HCT116 (cell line): ENCODE measurements at places on chromosomes 4 and X. TPM values are rescaled to one million over a fixed set of nuclear protein-coding genes. Genes with fewer than 3 reads are reported as not detected.

The TCEAL9 gene
- 28.8 TPM for total RNA-seq

The PLAC8 gene
- total RNA-seq = 0.61 TPM

The HS3ST1 gene
- 134 TPM for total RNA-seq

DNA sequence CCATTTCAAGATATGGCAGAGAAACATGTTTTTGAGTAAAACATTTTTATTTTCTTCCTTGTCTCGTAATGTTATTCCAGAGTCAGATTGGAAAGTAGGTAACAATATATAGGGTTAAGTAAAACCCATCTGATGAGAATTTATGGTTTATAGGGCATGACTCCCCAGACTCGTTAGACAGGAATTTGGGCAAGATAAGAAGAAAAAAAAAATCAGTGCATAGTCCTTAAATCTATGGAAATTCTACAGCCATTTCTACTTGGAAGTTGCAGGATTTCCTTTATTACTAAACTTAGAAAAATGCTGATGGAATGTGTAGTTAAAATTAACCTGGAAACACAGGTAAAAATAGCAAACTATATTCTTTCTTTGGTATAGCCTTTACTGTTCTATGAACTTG lies 366.1 kb upstream of the MAGEB16 start:
- H3K4me3 ChIP-seq = no peak overlapping the region
- H3K36me3 ChIP-seq = no peaks in the 10 kb centered on the region
- H3K4me1 ChIP-seq = no peaks in the 10 kb centered on the region
- no peak overlapping the region for H3K27ac ChIP-seq
- H3K27me3 ChIP-seq = no peaks in the 10 kb centered on the region

GRCh38 chr4:15719506-15719905 lies 16.6 kb downstream of the BST1 start:
- H3K27ac ChIP-seq = no peak overlapping the region
- peaks cover 5% of the 10 kb centered on the region; the same call in 1 of the 2 replicates for H3K4me1 ChIP-seq

DNA sequence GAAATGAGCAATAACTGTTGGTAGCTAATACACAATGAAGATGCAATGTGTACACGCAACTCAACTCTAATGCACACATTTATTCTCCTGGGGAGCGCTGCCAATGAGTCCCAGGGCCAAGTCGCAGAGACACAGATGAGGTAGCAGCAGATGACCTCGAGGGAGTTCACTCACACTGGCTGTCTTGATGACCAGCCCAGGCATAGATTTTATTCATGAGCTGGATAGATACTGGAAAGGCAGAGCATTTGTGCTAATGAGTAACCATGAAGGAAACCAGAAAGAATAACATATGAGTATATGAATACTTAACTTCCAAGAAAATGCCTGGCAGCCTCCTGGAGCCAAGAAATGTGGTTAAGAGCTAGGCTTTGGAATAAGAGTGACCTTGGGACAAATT lies 42.3 kb downstream of the RASL11B start:
- H3K27me3 ChIP-seq = no peaks in the 10 kb centered on the region
- no peaks in the 10 kb centered on the region for H3K36me3 ChIP-seq
- H3K27ac ChIP-seq = no peak overlapping the region
- H3K4me1 ChIP-seq = no peaks in the 10 kb centered on the region
- no peak overlapping the region for H3K4me3 ChIP-seq
- no peak for DNase-seq

The PSMD10 gene
- 55.5 TPM for total RNA-seq

DNA sequence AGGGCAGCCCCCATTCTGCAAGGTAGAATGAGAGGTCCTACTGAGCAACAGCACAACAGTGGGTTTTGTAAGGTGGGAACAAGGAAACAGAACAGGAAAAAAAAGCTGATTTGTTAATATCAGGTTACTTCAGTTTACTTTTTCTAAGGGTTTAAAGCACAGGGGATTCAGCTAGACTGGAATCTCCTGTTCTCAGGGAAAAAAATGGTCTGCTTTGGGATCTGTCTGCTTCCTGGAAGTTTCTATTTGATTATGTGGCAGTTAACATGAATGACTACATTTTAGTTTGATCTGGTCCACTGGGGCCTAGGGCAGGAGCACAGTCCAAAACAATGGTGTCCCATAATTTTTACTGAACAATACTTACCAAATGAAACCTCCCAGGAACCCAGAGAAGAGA lies 104.6 kb downstream of the FBXW7 start:
- no peaks in the 10 kb centered on the region for H3K36me3 ChIP-seq
- H3K27me3 ChIP-seq = no peaks in the 10 kb centered on the region
- H3K4me1 ChIP-seq = no peaks in the 10 kb centered on the region
- no peak for DNase-seq

The CSN1S1 gene
- total RNA-seq = not detected

DNA sequence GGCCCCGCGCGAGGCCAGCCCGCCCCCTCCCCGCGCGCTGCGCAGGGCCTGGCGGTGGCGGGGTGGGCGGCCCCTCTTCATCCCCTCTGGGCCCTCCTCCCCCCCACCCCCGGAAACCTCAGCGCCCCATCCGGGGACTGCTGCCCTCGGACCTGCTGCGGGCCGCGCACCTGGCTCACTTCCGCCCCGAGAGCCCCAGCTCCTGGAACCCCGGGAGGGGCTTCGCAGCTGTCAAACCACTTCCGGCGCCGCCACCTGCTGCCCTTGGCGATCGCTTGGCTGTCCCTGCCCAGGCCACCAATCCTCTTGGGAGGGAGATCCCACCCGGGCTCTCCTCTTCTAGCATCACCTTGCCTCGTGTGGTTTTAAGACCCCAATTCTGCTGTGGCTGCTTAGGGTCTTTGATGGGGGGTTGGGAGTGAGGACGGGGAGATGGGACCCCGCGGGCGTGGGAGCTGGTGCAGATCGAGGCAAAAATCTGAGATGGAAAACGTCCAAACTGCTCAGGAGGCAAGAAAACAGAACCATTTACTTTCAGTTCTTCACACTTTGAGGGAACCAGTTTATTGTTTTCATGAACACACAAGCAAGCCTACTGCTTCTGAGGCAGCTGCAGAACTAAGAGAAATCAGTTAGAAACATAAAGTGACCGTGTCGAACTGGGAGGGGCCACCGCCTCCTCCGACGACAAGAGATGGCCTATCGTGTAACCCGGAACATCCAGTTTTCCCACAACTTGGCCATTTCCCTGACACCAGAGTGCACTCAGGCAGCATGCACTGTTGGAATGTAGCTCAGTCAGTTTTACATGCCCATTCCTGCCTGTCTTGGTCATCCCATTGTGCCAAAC lies 754 bp downstream of the MTMR1 start:
- no peaks in the 10 kb centered on the region for H3K27me3 ChIP-seq
- H3K27ac ChIP-seq = peak overlapping the region; percentile 59
- peaks cover 7% of the 10 kb centered on the region; the same call in 1 of the 2 replicates for H3K4me1 ChIP-seq
- DNase-seq = peak; percentile 8
- H3K36me3 ChIP-seq = no peaks in the 10 kb centered on the region

DNA sequence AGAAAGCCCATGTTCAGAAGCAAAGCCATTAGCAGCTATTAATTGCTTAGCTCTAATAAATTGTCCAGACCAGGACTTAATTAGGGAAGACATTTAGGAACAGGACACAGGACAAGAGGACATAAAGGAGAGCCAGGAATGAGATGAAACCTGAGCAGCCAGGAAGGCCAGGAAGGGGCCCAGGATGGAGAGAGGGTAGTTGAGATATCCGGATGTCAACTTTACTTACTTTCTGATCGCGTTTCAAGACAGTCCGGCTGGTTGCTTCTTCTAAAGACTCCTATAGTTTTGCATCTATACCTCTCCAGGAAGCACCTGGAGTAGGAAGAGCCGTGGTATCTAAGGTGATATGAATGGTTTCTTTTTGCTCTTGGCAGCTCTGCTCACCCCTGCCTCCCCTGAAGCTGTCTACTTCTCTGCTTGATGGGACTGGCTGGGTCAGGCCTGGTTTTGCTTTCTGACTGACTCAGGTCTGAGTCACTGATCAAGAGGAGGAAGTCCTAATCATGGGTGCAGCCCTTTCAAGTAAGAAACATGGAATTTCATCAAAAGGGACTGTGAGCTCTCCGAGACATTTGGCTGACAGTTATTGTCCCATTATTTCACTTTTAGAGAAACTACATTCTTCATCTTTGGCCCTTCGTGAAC lies 733.3 kb downstream of the RPA4 start:
- peaks cover 13% of the 10 kb centered on the region for H3K4me1 ChIP-seq
- H3K27ac ChIP-seq = peak overlapping the region; percentile 64
- DNase-seq = peak; percentile 57
- H3K4me3 ChIP-seq = peak overlapping the region; percentile 33

DNA sequence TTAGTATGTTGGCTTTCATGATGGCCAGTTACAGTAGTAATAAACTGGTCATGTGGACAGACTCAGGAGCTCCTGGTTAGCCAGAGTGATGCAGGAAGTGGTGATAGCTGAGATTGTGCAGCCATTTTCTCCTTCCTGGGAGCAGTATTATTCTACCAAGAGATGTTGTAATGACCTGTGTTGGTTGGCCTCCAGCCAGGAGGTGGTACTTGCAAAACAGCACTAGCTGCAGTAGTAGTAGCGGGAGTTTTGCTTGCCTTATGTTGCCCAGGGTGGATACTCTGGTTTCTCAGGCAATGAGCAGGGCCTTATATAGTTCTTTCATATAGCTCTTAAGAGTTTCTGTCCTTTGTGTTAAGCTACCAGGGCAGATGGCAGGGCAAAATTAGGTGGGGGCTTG lies 998.8 kb downstream of the GLUD2 start:
- H3K4me3 ChIP-seq = no peak overlapping the region
- DNase-seq = no peak
- no peak overlapping the region for H3K27ac ChIP-seq
- H3K27me3 ChIP-seq = no peaks in the 10 kb centered on the region
- H3K36me3 ChIP-seq = no peaks in the 10 kb centered on the region
- no peaks in the 10 kb centered on the region for H3K4me1 ChIP-seq
